ENCODE measurements at places on chromosomes 6 and 20.
A peak's percentile ranks its signal among the peaks of the same experiment; 100 is the strongest.

GRCh38 chr6:44304282-44305199 is 8.6 kb downstream of the AARS2 start:
- DNase-seq = no peak

- DNase-seq = no peak
These were observed 12.2 kb downstream of the SNAP91 start for GRCh38 chr6:83696674-83697073.

- no peak for DNase-seq
These were observed 31.4 kb downstream of the GHRH start for GRCh38 chr20:37230200-37230599.

DNA sequence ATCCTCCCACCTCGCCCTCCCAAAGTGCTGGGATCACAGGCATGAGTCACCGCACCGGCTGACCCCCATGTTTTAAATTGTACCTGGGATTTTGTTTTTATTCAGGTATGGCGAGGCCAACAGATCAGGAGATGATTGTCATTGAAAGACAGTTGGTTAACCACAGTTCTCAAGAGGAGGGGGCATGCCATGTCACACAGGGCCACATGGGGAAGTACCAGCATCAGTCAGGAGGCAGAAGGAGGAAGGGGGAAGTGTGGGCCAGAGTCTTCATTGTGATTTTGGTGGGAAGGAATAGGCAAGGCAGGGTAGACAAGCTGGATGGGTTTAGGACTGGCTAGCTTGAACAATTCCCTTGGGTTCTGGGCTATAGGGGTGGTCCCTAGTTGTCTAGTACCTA is 9.9 kb upstream of the MMP9 start:
- no peak for DNase-seq

- no peak for DNase-seq
These were observed 94.2 kb downstream of the OLIG3 start for GRCh38 chr6:137399881-137400443.

DNA sequence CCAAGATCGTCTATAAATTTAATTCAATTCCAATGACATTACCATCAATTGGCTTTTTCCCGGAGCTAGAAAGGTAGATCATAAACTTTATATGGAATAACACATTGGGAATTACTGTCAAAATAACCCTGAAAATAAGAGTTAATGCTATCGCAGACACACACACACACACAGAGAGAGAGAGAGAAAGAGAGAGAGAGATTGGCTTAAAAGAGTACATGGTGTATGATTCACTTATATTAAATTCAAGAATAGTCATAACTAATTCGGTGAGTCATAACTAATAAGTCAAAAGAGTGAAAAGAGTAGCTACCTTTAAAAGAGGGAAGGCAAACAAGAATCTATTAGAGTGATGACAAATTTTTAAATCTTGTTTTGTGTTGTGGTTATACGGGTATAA is 425.5 kb downstream of the TBC1D32 start:
- no peak for DNase-seq

GRCh38 chr6:29641430-29642148 is 8.6 kb upstream of the GABBR1 start:
- no peak for DNase-seq

GRCh38 chr6:149046822-149047246 is 270.7 kb upstream of the TAB2 start:
- DNase-seq = no peak

- DNase-seq = no peak
These were observed 37.4 kb upstream of the SNRPB2 start for GRCh38 chr20:16692442-16692841.

GRCh38 chr6:79048611-79049010 is 29.4 kb downstream of the PHIP start:
- DNase-seq = peak; percentile 38

DNA sequence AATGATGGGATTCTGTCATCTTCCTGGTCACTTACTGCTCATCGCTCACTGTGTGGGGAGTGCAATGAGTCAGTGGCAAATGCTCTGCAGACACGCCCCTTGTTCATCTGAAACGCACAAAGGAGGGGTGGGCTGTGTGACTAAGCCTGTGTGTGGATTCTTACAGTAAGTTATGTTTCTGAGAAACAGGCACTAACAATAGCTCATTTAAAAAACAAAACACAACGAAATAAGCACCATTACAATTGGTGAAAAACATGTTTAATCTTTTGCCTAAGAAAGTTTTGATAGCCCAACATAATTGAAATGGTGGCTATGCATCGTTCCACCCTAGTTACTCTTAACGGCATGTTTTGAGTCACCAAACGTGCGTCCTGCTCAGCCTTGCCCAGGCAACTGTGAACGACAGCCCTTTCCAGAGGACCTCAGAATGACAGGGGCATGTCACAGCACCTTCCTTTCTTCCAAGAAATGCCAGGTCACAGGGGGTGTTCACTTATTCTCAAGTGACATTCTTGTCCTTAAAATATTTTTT is 118.4 kb upstream of the SGK1 start:
- DNase-seq = no peak

DNA sequence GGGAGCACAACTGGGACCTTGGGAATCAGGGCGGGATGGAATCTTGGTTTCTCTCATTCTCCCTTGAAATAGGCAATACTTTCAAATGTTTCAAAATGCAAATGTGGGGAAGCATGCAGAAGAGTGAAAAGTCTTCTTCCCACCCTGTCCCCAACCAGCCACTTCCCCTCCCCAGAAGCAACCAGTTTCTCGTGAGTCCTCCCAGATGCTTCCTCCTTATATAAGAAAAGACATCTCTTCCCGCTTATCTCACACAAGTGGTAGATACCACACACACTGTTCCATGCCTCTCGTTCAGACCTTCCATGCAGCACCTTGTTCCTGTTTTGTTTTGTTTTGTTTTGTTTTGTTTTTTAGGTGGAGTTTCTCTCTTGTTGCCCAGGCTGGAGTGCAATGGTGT is 25.1 kb downstream of the HCK start:
- no peak for DNase-seq

- no peak for DNase-seq
These were observed 3.1 kb downstream of the ZUP1 start for GRCh38 chr6:116665464-116665863.

GRCh38 chr6:151870375-151870774 is 62.9 kb downstream of the ESR1 start:
- no peak for DNase-seq

- no peak for DNase-seq
These were observed 88.8 kb downstream of the CD83 start for GRCh38 chr6:14206391-14206790.

GRCh38 chr20:46592580-46593362 is 42.3 kb upstream of the OCSTAMP start:
- DNase-seq = no peak

- DNase-seq = no peak
These were observed 22.8 kb downstream of the FOXQ1 start for GRCh38 chr6:1334684-1335083.

DNA sequence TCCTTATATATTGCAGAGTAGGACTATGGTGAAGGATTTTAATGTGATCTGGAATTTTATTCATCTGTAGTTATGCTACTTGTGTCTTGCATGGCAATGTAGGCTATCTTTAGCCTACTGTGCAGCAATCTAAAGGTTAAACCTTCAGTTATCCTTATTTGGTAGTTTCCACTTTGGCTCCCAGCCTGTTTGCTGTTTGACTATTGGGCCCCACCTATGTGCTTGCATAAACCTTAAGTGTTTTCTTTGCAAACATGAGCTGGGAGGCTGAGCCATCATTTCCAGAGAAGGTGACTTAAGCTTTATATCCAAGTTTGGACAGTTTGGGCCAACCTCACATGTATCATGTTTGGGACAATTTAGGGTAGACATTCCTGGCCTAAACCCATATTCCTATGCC is 537.5 kb downstream of the BTBD3 start:
- DNase-seq = no peak

DNA sequence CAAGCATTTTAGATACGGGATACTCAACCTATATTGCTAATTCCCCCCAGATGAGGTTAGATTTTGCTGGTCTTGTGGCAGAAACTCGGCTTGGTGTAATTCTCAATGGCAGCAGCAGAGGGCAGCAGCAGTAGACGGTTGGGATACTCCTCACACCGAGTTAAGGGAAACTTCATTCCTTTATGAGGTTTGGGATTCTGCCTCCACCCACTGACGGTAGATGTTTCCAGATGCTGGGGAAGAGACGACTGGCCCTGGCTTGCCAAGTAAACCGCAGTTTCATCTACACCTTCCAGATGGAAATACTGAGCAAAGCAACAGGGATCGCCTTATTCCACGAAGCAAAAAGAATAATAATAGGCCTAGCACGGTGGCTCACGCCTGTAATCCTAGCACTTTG is 8.2 kb upstream of the TBC1D7 start:
- DNase-seq = peak; percentile 68

- no peak for DNase-seq
These were observed 32.1 kb upstream of the TGM2 start for GRCh38 chr20:38197217-38197616.

- DNase-seq = no peak
These were observed 1616.0 kb downstream of the KHDRBS2 start for GRCh38 chr6:60670036-60670435.

DNA sequence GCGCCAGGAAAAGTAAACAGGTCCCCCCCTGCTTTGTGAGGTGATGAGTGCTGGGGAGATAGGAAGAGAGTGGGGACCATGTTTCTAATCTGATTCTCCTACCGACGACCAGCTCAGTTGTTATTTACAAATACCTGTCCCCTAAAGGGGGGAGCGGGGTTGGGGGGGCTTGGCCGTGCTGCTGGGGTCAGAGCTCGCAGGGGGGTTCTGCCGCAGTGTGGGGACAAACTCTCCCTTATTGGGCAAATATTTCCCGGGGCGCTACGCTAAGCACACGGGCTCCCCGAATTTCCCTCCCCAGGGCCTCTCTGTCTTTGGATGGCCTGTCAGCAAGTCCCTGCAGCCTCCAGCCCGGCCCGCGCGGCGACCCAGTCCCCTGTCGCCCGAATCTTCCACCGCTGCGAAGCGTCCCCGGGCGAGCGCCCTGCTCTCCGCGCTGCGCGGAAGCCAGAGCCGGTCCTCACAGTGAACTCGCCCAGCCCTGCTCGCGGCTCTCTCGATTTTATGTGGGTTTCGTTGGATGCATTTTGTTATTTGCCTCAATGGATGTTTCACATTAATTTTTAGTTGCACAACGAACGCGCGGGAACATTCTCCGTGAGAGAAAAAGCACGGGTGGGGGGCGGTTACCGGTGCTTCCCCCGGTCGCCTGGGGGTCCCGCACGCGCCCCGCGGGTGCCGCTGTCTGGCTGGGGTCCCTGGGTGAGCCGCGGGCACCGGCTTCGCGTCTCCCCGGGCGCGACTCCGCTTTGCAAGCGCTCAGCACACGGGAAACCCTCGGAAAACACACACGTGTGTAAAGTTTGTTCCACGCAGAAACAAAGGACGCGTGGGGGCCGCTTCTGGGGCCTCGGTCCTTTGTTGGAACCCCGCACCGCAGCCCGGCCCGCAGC is 1.5 kb upstream of the STX16 start:
- DNase-seq = no peak

GRCh38 chr6:137937834-137938233 is 70.8 kb downstream of the TNFAIP3 start:
- DNase-seq = no peak

GRCh38 chr6:22152841-22153240 is 144.0 kb downstream of the PRL start:
- DNase-seq = no peak

GRCh38 chr20:33681728-33682353 is 4.3 kb downstream of the E2F1 start:
- DNase-seq = no peak

DNA sequence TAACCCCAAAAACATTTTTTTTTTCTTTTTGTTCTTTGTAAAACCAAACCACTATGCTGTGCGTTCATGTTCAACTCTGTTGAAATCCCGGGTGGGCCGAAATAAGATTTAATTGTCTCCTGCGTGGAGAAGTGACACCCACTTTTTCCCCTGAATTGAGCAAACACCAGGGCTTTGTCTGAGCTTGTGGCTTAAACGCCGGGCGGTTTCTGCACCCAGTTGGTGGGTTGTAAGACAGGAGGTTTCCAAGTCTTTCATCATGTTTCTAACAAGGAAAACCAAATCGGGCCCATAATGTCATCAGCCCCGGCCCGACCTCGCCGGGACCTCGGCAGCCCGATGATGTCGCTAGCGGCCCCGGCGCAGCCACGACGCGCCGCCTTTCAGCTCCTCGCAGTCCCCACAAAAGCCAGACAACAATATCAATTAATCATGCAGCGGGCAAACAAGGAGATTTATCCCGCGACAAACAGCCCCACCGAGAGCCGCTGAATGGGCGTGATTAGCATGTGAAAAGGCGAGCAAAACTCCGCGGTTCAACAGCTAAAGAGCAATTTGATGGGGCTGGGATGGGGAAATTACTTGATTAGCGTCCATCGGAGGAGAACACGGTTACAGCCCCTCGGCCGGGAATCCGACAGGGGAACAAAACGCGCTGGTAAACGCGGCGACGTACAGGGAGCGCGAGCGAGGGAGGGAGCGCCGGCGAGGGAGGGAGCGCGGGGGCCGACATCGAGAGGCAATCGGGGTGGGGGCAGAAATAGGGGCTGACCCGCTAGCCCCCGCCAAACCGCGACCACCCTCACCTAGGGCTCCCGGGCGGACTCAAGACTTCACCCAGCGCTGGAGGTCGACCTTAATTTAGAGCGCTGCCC is 5.3 kb downstream of the LINC00237 start:
- DNase-seq = no peak

- no peak for DNase-seq
These were observed 82.3 kb upstream of the CD83 start for GRCh38 chr6:14035071-14035847.

- no peak for DNase-seq
These were observed 60.9 kb upstream of the MC3R start for GRCh38 chr20:56187534-56188165.

- DNase-seq = no peak
These were observed 13.0 kb downstream of the PERP start for GRCh38 chr6:138094260-138094659.

DNA sequence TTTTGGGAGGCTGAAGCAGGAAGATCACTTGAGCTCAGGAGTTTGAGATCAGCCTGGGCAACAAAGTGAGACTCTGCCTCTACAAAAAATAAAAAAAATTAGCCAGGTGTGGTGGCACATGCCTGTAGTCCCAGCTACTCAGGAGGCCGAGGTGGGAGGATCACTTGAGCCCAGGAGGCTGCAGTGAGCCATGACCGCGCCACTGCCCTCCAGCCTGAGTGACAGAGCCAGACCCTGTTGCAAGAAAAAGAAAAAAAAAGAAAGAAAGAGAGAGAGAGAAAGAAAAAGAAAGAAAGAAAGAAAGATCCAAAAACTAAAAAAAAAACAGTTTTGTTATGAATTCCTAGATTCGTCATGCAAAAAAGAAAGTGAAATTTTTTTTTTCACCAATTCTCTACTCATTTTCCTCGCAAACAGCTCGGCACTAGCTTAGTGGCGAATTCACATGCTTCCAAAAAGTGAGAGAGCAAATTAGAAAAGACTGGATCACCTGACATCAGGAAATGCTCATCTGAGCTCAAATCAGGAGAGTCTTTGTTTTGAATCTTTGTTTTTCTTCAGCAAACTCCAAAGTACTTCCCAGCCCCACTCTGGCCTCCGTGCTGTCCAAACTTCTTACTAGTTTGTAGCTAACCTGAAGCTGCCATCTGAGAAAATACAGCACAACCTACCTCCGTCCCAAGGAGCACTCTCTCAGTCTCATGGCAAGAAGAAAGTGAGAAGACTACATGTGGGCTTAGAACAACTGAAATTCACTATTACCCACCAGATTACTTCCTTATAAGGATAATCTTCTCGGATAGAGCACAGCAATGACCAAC is 27.0 kb downstream of the IPCEF1 start:
- no peak for DNase-seq

All from DMS 273 treated with DMSO at 0.1 percent for 48 hours (cell line).